Stimulated activated CD4-positive, alpha-beta T cell treated with anti-CD3 and anti-CD28 coated beads, Interleukin-4, amount 100 ng/mL, for 1 hour (primary cell): ENCODE measurements at places on chromosomes 1 and 21.

DNA sequence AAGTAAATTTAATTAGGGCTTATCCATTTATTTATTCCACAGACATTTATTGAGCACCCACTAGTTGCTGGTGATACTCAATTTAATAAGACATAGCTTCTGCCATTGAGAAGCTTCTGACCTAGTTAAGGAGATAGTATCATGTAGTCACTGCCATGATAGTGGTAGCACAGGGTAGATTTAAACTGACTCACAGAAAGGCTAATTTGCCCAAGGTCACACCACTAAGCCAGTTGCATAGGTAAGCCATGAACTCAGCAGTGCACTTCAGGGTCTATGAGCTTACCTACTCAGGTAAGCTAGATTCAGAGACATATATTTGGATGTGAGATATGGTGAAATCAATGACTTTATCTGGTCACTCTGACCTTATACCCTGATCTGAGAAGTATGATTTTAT lies 168.4 kb downstream of the TNFSF18 start:
- DNase-seq, result no peak

DNA sequence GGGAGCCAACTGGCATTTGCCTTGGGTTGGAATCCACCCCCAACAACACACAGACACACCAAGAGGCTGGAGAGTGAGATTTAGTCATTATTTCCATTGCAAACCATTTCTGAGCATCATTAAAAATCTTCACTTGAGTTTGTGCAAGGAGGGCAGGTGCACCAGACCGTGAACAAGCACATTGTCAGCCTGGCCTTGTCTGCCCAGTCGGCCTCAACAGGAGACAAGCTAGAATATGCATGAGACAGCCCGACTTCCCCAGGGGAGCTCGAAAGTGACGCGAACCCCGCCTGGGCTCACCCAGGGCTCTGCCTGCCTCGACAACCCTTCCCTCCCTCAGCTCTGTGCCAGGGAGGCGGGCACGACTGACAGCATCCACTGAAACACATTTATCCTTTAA lies 15.4 kb upstream of the GUCA2B start:
- DNase-seq, result no peak

DNA sequence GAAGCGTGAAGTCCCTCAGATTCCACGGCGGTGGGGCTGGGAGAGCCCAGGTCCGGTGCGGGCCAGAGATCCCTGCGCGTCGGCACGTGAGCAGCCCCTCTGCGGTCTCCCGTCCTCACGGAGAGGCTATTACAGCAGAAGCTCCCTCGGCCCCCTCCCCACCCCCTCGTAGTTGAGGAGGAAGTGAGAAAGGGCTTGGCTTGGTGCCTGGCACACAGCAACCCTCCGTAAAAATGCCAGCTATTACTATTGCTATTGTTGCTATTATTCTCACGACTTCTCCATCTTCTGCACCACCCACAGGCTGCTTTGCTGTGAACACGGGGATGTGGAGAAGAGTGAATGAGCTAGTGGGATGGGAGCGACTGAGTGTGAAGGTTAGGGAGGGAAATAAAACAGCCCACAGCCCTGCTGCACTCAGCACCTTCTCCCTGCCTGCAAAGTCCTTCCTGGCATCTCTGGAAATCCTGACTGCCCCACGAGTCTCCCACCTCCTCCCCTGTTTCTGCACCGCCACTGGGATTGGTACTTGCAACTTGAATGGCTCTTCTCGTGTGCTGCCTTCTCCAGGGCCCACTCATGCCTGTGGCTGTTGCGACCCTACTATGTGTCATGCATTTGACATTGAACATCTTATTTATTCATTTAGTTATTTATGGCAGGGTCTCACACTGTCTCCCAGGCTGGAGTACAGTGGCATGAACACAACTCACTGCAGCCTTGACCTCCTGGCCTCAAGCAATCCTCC lies 26.6 kb downstream of the ZBTB18 start:
- DNase-seq, result no peak

- no peak for DNase-seq
Measured at GRCh38 chr1:7478809-7479499, 292.1 kb upstream of the VAMP3 start.

DNA sequence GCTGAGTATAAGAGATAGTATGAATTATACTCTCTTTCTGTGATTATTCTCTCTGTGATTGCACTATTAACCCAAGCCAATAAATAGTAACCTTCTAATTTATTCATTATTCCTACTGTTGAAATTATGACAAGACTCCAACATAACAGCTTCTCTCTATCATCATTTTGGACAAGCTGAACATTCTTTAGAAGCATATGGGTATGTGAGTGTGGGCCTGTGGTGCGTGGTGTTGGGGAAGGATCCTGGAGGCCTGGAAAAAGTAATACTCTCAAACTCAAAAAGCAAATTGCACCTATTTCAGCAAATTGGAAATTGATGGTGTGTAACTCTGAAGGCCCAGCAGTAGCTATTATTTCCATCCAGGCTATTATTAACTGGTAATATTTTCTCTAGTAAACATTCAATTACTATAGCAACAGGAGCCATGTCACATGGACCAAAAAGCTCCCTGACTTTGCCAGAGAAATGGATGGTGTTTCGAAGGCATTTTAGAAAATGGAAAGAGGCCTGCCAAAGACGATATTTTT lies 502.8 kb downstream of the LTN1 start:
- no peak for DNase-seq
